ENCODE measurements at places on chromosomes 4 and X. TPM values are rescaled to one million over a fixed set of nuclear protein-coding genes. Genes with fewer than 3 reads are reported as not detected.

DNA sequence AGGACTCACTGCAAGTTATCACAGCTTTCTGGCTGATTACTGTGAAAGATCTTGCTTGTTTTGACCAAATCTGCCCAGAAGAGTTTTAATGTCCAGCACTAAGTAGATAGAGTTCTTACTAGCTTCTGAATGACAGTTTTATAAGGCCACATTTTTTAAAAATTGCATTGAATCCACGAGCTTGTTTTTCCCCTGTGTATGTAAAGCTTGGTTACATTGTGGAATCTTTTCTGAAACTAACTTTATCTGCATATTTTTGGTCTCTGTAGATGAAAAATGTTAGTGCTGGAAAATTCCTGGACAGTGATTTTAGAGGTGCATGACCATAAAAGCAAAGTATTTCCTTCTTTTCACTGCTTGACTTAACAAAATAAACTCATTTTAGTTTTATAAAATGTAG lies 650.3 kb upstream of the FAM241A start:
- DNase-seq, result no peak
- H3K4me3 ChIP-seq, result no peak overlapping the region
- no peaks in the 10 kb centered on the region for H3K4me1 ChIP-seq
- H3K27ac ChIP-seq, result no peak overlapping the region
- H3K27me3 ChIP-seq, result no peaks in the 10 kb centered on the region

- H3K4me1 ChIP-seq, result no peaks in the 10 kb centered on the region
- no peak for DNase-seq
- no peaks in the 10 kb centered on the region for H3K36me3 ChIP-seq
- H3K4me3 ChIP-seq, result no peak overlapping the region
- H3K27me3 ChIP-seq, result no peaks in the 10 kb centered on the region
- no peak overlapping the region for H3K27ac ChIP-seq
These were observed 941.2 kb upstream of the TENM3 start for GRCh38 chr4:181301735-181302710.

Gene SLC9B2
- total RNA-seq, result 19.6 TPM

DNA sequence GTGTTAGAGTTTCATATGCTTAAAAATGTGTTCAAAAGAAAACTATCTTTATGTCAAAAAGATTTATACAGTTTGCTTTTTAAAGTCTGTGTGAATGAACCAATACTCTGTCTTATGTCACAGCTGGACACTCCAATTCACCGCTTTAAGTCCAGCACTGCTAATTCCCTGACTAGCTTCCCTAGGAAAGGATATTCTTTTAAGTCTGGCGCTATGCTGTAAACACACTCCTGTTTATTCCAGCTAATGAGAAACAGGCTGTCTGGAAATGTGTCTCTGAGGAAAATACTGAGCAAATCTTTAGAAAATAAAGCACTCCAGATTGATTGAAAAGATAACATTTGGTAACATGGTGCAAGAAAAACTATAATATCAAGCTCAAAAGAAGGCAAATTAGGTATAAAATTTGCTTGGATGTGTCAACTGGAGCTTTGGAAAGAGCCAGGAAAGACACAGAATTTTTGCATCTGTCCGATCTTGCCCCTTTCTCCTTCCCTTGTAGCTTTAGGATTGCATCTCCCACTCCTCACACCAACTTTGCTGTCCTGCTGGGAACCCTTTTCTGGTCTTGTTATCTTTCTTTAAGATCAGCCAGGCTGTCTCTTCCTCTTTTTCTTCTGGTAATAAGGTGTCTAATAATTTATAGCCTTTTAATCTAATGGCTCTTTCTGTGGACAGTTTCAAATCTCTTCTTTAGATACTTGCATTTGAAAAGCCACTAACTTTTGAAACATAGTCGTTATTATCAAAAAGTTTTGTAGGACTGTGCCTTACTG lies 40.9 kb upstream of the VEGFC start:
- H3K27me3 ChIP-seq, result no peaks in the 10 kb centered on the region
- H3K36me3 ChIP-seq, result peaks cover 6% of the 10 kb centered on the region
- H3K4me3 ChIP-seq, result no peak overlapping the region
- DNase-seq, result no peak

Gene APLN
- 1.1 TPM for total RNA-seq

GRCh38 chr4:37421614-37422013 lies 177.1 kb downstream of the NWD2 start:
- H3K4me3 ChIP-seq, result no peak overlapping the region
- no peak for DNase-seq
- no peaks in the 10 kb centered on the region for H3K27me3 ChIP-seq
- H3K27ac ChIP-seq, result no peak overlapping the region

Gene PDZD4
- 2.7 TPM for total RNA-seq

DNA sequence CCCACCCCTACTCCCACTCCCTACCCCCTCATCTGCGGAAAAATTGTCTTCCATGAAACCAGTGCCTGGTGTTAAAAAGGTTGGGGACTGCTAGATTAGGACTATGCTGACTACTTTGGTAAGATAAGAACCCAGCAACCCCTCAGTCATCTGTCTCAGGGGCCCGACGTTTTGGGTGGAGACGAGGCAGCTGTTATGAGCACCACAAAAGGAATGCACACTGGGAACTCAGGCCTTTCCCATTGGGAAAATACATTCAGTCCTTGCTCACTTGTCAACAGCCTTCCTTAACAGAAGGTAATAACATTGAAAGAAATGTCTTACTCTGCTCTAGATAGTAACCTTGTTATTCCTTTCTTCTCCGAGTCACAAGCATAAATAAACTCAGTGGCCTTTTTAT lies 310.8 kb downstream of the AFF2 start:
- H3K4me3 ChIP-seq, result no peak overlapping the region
- no peak for DNase-seq
- no peak overlapping the region for H3K27ac ChIP-seq
- no peaks in the 10 kb centered on the region for H3K4me1 ChIP-seq
- peaks cover 11% of the 10 kb centered on the region for H3K27me3 ChIP-seq

Gene FRAS1
- total RNA-seq, result 0.17 TPM

Gene NIPAL1
- 0.21 TPM for total RNA-seq

DNA sequence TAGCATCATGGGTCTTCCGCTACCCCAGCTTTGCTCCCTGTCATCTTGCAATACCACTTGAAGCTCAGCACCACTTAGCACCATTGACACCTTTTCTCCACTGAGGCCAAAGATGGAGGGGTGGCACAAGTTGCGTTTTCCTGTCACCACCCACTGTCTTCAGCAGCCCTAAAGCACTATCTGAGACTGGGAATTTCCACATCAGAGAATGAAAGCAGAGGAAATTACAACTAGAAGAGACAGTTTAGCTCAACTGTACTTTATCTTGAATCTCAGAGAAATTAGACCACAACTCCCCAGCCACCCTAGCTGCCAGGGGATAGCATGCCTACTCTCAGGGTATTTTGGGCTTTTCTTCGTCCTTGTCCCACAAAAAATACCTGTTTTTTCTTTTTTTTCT lies 111.0 kb downstream of the DDIT4L start:
- H3K27me3 ChIP-seq, result no peaks in the 10 kb centered on the region

- no peaks in the 10 kb centered on the region for H3K36me3 ChIP-seq
- H3K4me1 ChIP-seq, result peaks cover under 1% of the 10 kb centered on the region
- DNase-seq, result no peak
- no peak overlapping the region for H3K4me3 ChIP-seq
These were observed 109.0 kb upstream of the ACSL4 start for GRCh38 chrX:109841869-109842579.

Data from natural killer cell treated with Interleukin-12 subunit alpha and Interleukin-12 subunit beta and Interleukin-15 and Interleukin-18, amount 100 ng/mL, for 72 hours (primary cell).